ENCODE measurements at places on chromosomes 7 and 10.

DNA sequence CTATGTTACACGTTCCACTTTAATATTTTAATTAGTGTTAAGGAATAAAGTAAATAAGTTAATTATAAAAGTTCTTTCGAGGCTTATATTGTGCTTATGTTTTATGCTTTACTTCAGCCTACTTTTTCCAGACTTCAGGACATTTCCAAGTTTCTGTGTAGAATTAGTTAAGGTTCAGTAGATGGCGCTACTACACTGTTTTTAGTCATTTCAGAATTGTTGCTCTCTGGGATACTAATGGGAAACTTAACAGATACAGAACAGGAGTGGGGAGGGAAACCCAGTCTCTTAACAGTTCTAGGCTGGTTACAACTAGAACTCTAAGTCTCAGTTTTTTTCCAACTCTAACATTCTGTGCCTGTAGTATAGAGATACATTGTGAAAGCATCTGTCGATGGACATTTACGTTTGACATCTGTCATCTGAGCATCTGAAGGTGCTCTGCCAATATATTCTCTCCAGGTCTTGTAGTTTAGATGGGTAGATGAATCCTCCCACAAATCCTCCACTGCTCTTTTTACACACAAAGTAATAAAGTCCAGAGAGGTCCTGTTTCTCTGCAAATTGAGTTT is 56.8 kb upstream of the FAM171A1 start:
- DNase-seq, result no peak

- no peak for DNase-seq
These were observed 6.9 kb downstream of the C7orf57 start for GRCh38 chr7:48042216-48042615.

GRCh38 chr10:102813734-102814452 is 23.3 kb downstream of the CYP17A1 start:
- DNase-seq, result no peak

GRCh38 chr7:28807396-28807994 is 150.6 kb downstream of the TRIL start:
- no peak for DNase-seq

DNA sequence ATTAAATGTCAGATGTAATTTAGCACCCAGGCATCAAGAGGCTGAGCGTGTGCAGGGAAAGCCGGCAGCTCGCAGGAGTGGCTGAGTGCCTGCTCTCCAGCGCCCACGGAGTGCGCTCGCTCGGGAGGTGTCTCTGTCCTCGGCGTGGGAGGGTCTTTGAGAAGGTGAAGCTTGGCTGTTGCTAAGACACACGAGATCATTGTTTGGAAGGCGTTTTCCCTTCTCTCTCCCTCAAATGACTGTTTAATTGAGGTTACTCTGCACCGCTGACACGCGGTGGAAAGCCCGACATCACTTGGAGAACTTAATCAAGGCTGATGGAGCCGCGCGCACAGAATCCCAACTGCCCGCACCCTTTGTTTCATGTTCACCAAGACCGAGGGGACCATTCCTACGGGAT is 414.6 kb downstream of the DNAJB6 start:
- DNase-seq, result no peak

DNA sequence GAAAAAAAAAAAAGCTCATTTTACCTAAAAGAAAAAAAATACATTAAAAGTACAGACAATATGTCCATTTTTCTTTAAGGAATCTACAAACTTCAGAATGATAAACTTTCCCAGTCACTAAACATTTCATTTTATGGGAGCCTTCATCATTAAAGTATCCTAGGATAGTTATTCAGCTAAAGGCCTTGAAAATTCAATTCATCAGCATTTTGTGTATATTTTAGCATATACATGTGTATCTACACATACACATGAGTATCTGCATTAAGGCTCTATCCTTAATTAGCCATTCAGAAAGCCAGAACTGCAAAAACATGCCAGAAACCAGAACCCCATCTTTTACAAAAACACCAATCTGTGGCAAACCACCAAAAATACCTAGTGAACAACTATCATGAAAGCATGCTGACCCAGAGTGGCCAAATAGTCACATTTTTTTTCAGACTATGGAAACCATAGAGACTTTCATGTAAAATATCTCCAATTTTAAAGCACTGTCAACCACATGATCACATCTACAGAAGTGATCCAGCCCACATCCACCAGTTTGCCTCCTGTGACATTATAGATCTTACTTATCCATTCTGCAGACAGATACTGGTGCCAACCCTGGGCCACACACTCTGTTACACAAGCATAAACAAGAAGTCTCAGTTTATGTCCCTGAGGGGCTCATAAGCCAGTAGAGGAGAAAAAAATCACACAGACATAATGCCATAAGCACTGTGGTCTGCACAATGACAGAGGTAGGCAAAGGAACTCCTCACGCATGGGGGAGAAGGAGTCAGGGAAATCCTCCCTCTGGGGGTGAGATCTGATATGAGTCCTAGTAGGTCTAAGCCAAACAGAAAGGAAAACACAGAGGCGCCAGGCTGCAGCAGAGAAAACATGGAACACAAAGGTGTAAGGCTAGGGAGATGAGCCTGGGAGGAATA is 79.2 kb downstream of the SRPK2 start:
- no peak for DNase-seq

DNA sequence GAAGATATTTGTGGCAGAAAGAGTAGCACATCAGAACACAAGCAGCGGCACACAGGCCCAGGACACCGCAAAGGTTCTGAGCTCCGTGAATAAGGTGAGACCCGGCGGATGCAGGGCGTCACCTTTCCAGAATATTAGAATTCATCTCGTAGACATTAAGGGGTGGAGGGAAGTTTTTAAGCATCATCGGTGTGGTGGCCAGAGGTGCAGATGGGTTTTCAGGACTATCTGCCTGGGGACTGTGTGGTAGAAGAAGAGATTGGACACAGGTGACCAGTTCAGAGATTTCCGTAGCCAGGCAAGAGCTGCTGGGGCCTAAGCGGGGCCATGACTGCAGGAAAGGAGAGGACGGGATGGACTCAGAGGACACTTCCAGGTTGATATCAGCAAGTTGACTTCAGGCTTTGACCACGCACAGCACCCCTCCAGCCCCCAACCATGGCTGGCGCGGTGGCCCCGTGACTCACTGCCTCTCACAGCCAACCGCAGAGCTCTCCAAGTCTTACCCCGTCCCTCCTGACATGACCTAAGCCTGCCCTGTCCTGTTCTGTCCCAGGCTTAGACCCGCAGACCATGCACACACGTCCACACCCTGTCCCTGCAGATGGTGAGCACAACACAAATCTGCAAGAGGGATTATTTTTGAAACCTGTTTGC is 97.2 kb downstream of the OAT start:
- no peak for DNase-seq

- no peak for DNase-seq
These were observed 43.2 kb downstream of the FIGNL1 start for GRCh38 chr7:50406935-50407334.

DNA sequence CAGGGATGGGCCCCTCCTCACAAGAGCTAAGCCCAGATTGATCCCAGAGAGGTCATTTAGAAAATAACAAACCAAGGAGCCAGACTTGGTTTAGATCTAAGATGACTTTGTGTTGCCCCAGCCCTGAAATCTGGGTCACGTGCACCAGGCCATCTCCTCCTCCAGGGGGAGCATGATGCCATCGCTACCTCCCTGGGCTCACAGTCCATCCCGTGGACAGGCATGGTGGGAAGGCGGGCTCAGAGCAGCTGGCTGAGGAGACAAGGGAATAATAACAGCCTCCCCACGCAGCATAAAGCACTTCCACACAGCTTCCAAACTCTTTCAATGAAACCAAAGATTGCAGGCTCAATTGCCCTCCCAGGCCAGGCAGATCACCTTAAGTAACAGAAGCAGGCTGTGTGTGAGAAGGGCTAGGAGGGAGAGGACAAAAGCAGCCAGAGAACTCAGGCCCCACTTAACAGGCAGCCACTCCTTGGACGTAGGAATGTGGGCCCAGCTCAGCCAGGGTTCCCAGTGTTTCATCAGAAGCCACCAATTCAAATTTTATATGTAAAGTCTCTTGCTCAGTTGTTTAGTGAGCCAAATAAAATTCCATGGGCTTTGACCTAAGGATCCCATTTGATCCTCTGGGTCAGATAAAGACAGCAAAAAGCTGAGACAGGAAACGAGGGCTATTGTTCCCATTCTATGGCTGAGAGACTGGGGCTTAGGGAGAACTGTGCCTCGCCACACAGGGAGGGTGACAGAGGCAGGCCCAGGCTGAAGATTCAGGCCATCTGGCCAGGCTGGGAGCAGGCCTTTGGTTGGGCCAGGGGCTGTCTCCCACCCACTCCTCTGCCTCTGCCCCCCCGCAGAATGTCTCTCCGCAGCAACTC is 100.2 kb downstream of the COL13A1 start:
- no peak for DNase-seq

DNA sequence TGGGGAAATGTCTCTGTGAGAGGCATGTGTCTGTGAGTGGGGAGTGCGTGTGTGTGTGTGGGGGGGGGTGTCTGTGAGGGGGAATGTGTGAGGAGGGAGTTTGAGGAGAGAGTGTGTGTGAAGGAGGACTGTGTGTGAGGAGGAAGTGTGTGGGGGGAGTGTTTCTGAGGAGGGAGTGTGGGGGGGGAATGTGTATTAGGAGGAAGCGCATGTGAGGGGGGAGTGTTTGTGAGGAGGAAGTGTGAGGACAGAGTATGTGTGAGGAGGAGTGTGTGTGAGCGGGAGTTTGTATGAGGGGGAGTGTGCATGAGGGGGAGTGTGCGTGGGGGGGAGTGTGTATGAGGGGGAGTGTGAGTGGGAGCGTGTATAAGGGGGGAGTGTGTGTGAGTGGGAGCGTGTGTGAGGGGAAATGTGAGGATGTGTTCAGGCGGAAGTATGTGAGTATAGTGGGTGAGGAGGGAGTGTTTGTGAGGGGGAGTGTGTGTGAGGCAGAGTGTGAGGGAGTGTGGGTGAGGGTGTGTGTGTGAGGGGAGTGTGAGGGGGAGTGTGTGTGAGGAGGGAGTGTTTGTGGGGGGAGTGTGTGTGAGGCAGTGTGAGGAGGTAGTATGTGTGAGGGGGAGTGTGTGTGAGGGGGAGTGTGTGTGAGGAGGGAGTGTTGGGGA is 21.8 kb upstream of the PTPRN2 start:
- no peak for DNase-seq

DNA sequence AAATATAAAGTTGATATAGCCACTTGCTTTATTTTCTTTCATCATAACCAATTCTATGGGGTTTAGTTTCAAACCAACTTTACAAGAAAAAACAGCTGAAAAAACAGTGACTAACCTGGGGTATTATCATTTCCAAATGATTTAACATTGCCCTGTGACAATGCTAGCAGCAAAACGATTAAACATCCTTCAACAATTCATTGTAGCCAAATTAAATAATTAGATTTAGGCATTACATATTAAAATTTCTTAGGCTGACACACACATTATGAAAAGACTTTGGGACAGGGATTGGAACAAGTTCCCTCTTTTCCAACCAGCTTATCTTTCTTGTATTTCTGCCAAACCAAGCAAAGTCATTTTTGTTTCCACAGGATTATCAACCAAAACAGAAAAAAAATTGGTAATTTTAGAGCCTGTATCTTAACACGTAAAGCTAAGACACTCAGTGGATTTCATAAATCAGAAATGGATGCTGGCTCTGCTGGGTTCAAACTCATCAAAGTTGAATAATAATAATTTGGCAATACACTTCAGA is 84.0 kb downstream of the SEMA3D start:
- DNase-seq, result no peak

GRCh38 chr7:130957137-130957513 is 223.1 kb upstream of the KLF14 start:
- DNase-seq, result no peak

GRCh38 chr10:79463578-79464496 is 18.4 kb upstream of the ZCCHC24 start:
- no peak for DNase-seq

DNA sequence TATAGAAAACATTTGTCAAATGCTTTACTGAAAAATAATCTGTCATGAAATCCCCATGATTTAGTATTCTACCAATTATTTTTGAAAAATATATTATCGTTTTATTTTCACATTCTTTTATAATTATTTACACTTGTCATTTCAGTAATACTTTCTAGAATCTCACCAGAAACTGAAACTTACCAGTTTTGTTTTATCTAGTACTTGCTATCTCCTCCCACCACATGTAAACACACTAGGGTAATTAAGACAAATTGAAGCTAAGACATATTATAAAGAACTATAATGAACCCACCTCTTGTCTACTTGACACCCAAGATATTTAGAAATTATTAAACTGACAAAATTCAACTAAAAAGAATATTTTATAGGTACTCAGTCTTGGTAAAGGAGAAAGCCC is 51.5 kb upstream of the GRM3 start:
- no peak for DNase-seq

GRCh38 chr10:106547047-106547635 is 617.4 kb downstream of the SORCS1 start:
- DNase-seq, result no peak

GRCh38 chr10:71837098-71837827 is 13.8 kb downstream of the PSAP start:
- DNase-seq, result no peak

GRCh38 chr10:72000073-72001032 is 36.2 kb downstream of the CHST3 start:
- DNase-seq, result no peak

GRCh38 chr10:1573981-1574380 is 163.3 kb downstream of the ADARB2 start:
- no peak for DNase-seq

- no peak for DNase-seq
These were observed 435.4 kb downstream of the SUGCT start for GRCh38 chr7:40570223-40570622.

GRCh38 chr10:129864082-129864481 is 100.0 kb downstream of the EBF3 start:
- no peak for DNase-seq

- no peak for DNase-seq
These were observed 17.2 kb downstream of the BAZ1B start for GRCh38 chr7:73504920-73505319.

- no peak for DNase-seq
These were observed 65.7 kb downstream of the AP3M1 start for GRCh38 chr10:74084955-74085354.

DNA sequence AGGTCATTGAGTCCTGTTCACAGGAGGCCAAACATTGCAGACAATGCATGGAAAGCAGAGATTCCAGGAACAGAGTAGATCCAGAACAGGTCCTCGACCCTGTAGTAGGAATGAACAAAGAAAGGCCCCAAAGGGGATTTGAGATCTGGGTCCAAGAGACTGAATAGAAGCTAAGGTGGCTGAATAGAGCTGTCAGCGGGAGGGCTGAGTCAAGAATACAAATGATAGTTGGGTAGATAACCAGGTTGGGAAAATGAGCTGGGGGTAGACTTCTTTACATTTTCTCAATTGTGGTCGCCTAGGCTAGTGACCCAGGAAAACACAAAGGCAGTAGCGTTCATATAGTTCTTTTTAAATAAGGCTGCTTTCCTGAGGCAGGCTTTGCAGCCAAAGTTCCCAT is 103.4 kb upstream of the ELMO1 start:
- no peak for DNase-seq

DNA sequence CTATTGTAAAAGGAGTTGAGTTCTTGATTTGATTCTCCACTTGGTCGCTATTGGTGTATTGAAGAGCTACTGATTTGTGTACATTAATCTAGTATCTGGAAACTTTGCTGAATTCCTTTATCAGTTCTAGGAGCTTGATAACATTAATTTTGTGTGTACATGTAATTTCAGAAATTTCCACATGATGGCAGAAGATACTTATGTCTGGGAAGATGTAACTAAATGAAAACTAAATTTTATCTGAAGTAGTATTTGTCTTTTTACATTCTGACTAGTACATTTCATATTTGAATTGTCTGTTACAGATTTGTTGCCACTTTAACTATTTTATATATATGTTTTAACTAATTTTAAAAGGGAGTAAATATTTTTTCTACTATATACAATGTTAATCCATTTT is 27.6 kb downstream of the SDHAF3 start:
- DNase-seq, result no peak

GRCh38 chr7:55063633-55064032 is 44.8 kb downstream of the EGFR start:
- no peak for DNase-seq

Data from activated T-helper 9 cell treated with anti-CD3 and anti-CD28 coated beads, Interleukin-2, amount 50 U/mL, for 16 hours (primary cell).